Stimulated activated CD4-positive, alpha-beta T cell treated with anti-CD3 and anti-CD28 coated beads, Interleukin-1b, Interleukin-23, amount 100 ng/mL, for 1 hour (primary cell): ENCODE measurements at places on chromosomes 3 and 15.
A peak's percentile ranks its signal among the peaks of the same experiment; 100 is the strongest.

GRCh38 chr15:68054628-68055223 is 611 bp downstream of the PIAS1 start:
- no peak for DNase-seq

DNA sequence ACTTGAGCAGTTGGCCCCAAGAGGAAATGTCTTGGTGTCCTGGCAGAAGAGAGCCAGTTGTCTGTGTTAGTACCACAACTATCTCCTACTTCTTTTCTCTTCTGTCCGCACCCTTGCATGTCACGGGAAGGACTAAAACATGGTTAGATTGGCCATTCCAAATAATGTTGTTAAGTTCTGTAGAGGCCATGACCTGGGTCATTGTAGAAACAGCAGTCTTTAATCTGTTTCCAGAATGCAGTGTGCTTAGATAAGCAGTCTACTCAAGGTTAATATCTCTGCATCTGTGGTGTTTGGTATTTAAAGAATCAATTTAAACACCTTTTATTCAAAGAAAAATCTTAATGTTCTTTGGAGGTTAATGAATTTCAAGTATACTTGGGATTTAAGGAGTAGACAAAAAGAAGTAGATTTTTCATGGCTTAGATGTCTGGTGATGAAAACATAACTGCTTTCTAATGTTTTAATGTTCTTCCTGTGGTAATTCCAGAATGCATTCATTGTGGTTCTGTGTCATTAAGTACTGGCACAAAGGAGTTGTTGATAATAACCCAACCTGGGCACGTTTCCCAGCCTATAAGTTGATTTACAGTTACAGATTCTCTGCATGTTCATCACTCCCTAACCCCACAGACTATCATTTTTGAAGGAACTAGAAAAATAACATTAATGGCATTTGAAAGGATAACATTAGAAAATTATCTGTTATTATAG is 58.9 kb downstream of the TMEM108 start:
- DNase-seq, result no peak

- DNase-seq, result no peak
These were observed 128.3 kb downstream of the GOLIM4 start for GRCh38 chr3:167967257-167968036.

- DNase-seq, result no peak
These were observed 180.7 kb upstream of the SMAD3 start for GRCh38 chr15:66884661-66885237.

- DNase-seq, result no peak
These were observed 8.9 kb downstream of the DUSP7 start for GRCh38 chr3:52047295-52047960.

GRCh38 chr15:60509470-60509869 is 30.5 kb upstream of the ICE2 start:
- DNase-seq, result no peak

DNA sequence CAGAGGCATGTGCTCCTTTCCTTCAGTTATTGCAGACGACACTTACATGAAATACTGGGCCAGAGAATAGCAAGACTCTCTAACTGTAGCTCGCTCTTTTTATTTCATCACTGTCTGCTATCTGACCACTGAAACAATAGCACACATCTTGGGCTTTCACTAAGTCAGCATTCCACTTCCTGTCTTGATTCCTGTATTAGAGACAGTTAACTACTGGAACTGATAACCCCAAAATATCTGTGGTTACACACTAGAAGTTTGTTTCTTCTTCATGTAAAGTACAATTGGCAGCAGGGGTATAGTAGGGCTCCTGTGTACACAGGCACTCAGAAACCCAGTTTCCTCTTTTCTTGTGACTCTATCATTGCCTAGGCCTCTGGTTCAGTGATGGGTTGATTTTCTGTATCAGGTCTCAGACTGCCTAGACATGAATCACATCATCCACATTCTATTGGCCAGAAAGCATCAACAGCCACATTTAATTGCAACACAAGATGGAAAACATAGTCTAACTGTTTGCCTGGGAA is 230.2 kb upstream of the CD96 start:
- no peak for DNase-seq

DNA sequence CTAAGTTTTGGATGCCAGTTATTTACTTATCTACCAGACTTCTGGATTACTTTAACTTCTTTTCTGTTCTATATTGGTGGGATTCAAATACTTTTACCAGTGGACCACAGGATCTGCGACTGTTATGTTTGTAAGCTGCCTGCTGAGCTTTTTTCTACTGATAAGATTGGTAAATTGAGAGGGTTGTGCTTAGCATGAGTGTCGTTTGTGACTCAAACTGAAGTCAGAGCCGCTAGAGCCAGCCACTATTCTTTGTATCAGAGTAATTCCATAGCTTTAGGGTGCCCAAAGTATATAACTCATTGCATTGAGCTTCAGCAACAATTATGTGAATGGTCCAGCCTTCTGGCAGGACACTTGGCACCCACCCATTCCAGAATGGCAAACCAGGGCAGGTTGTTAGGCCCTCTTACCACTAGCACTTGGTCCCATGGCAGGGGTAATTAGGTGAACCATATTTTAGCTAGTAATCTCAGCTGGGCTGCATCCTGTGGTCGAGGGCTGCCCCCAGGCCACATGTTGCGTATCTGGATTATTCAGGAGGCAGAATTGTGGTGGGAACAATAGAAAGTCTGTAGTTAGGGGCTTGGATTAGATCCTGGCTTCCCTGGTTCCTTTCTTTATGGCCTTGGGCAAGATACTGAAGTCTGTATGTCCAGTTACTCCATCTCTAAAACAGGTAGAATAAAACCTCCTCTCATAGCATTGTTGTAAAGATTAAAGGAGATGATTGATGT is 6.0 kb downstream of the PLCL2 start:
- DNase-seq, result no peak

DNA sequence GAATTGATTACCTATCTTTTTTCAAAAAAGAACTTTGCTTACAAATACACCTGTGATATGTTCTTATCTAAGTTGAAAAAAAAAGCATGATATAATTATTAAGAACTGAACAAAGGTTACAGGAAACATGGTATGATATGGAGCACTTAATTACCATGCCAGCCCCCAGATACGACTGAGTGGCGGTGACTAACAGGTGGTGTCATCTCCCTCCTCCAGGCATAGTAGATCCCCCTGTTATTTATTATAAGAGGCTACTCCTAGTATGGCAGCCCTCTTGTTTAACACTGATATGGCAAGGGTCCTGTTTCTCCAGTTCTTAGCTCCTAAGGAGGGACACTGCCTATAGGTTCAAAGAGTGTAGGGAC is 31.0 kb upstream of the TM4SF4 start:
- DNase-seq, result no peak

- no peak for DNase-seq
These were observed 33.9 kb downstream of the GAP43 start for GRCh38 chr3:115657168-115657567.

DNA sequence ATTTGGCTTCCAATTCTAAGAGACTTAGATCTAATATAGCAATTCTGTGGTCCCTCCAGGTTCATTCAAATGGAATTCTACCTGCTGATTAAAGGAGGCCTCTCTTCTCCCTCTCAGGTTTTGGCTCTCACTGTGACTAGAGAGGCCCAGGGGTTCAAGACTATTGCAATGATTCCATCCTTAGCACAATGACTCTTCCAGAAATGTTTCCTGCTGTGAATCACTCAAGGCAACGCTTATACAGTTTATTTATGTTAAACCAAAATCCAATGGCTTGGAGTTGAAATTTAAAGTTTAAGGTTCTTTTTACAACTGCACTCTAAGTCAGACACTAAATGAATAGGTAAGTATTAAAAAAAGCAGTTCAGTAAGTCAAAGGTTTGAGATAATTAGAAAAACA is 39.9 kb downstream of the IFT57 start:
- DNase-seq, result no peak

DNA sequence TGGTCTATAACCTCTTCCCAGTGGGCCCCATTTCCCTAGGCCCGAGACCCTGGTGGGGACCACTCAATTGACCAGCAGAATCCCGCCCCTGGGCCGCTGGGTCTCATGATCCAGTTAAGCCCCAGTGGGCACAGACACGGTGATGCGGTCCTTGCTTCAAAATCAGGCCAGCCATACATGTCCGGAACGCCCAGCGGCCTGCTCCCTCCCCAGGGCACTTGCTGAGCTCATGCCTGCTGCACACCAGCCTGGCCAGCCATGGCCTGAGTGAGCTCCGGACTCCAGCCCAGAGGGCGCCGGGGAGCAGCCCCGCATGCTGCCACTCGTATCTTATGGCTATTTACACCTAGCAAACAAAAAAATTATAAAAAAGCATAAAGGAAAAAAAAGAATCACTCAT is 34.4 kb upstream of the IQSEC1 start:
- DNase-seq, result no peak

- DNase-seq, result no peak
These were observed 1.9 kb downstream of the CBLB start for GRCh38 chr3:105866656-105867653.

GRCh38 chr15:50181969-50182218 is at the start of gene SLC27A2:
Gene SLC27A2 (plus strand): TSS chr15:50182196. CDS start chr15:50182428, 232 bp downstream.
- no peak for DNase-seq

- no peak for DNase-seq
These were observed 39.3 kb upstream of the LACTB start for GRCh38 chr15:63082366-63082765.

DNA sequence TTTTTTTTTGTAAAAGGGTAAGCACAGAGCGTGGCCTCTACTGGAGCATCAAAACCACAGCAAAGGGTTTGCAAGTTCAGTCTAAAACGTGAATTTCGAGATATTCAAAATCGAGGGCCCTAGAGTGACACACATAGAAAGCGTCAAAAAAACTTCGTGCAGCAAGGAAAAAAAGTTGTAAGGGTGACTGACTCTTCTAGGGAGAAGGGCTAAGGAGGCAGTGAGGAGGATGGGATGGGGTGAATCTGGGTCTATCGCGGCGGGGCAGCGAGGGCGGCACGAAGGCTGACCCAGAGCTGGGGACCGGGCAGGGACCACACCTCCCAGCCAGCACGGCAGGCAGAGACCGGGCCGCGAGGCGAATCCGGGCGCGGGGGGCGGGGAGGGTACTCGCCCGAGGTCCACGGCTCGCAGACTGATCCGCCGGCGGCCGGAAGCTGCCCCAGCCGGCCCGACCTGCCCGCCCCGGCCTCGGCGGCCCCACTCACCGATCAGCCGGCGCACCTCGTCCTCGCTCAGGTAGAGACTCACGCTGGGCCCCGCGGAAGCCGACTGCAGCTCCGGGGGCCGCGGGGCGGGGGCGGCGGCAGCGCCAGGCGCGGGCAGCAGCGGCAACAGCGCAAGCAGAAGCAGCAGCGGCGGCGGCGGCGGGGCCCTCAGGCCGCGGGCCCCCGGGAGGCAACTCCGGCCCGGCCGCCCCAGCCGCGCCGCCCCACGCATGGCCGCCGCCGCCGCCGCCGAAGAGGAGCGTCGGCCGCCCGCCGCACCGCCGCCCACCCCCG is 533 bp downstream of the RYK start:
- DNase-seq, result peak; percentile 11

GRCh38 chr3:192907784-192908183 is 9.9 kb downstream of the MB21D2 start:
- no peak for DNase-seq

DNA sequence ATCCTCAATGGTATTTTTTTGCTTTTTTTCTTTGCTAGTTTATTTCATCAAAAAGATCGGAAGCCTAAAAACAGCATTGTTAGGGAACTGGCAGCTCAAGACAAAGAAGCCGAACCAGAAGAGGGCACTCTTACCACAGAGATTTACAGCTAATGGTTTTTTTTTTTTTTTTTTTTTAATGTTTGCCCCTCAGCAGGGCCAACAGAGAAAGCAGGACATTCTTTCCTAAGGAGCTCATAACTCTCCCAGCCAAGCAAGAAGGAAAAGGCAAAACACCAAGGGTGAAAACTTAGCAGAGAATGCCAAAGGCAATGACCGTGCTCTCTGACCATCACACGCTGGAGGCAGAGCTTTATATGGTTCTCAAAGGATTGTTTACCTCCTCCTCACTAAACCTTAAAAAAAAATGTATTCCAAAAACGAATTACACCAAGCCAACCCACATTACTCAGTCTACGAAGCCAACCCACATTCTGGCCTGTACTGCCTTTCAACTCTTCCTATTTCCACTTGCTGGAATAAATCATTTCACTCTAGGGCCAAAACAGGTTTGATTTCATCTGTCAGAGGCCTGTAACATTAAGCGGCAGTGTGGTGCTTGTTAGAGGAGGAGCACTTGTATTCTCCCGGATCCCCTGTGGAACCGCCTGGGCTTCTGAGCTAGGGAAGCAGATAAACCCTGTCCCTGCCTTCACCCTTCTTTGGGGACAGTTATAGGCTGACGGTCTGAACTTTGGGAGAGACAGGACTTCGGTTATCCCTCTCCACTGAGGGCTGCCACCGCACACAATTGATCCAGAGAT is 35.6 kb upstream of the GYG1 start:
- no peak for DNase-seq
